ENCODE measurements at places on chromosomes 5 and 9.
A peak's percentile ranks its signal among the peaks of the same experiment; 100 is the strongest.

DNA sequence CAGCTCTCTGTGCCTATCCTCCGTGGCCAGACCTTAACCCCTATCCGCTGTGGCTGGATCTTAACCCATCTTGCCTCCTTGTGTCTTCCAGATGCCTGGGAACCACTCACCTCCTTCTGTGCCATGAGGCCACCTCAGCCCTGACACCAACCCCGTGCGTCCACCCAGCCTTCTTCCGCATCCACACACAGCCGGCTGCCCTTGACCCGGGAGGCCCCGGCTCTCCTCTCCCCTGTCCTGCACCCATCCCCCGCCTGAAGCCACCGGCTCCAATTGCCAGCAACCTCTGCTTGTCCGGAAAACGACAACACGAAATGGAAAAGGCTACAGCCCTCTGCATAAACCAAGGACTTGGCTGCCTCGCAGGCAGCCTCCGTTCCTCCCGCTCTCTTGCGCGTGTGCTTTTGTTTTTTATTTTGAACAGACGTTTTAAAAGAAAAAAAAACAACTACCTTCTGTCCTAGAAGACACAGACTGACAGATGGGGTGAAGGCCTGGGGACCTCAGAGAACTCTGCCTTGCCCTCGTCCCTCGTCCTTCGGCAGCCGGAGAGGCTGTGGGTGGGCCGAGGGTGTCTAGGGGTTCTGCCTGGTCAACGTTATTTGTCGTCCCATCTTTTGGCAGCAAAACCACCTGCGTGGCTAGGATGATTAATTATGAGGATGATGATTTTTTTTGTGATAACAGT is 32.5 kb upstream of the HMCN2 start:
- DNase-seq, result no peak

GRCh38 chr5:163565931-163566608 is 60.7 kb downstream of the MAT2B start:
- DNase-seq, result peak; percentile 77

- no peak for DNase-seq
These were observed 73.0 kb downstream of the ZNF366 start for GRCh38 chr5:72434056-72434780.

GRCh38 chr9:92147030-92147851 is 32.0 kb upstream of the SPTLC1 start:
- peak; percentile 90 for DNase-seq

DNA sequence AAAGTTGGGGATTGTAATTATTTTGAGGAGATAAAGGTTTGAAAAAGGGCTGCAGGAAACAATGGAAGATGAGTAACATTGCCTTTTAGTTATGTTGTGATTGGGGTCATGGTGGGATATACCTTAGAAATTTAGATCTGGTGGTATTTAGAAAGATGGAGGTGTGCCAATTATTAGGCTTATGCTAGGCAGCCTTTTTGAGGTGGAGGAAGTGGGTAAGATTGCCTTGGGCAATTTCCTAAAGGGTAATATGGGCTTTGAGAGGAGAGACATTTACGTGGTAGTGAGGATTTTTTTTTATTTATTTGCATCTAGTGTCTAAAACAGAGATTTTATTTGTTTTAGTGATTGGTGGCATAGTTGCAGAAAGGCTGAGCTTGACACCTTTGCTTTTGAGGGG is 10.5 kb downstream of the HSPA4 start:
- no peak for DNase-seq

- no peak for DNase-seq
These were observed 1.1 kb upstream of the SSBP2 start for GRCh38 chr5:81751836-81752643.

DNA sequence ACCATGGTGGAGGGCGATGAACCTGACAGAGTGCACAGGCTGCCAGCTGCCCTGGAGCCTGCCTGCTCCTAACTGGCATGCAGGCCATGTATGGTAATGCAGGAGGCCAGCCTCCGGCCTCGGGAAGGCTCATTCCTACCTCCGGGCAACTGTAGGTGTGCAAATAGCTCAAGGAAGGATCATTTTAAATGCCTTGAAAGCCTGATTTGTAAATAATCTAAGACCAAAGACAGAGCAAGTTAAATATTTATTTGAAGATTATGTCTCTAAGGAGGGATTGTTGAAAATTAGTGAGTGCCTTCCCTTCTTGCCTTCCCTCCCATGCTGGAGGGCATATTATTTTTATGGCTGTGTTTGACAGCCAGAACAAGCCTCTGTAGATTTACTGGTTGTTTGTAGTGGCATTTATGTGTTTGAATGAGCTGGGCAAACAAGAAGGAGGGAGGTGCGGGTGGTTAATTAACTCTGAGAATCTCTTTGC is 285.7 kb upstream of the TUT7 start:
- DNase-seq, result peak; percentile 65

- DNase-seq, result no peak
These were observed 15.4 kb downstream of the ZNF622 start for GRCh38 chr5:16450163-16450562.

GRCh38 chr9:70668751-70669150 is 254.3 kb upstream of the KLF9 start:
- DNase-seq, result no peak

Measured in trophoblast cell (in vitro differentiated cells and primary cell).